ENCODE measurements at places on chromosomes 1 and 21.

DNA sequence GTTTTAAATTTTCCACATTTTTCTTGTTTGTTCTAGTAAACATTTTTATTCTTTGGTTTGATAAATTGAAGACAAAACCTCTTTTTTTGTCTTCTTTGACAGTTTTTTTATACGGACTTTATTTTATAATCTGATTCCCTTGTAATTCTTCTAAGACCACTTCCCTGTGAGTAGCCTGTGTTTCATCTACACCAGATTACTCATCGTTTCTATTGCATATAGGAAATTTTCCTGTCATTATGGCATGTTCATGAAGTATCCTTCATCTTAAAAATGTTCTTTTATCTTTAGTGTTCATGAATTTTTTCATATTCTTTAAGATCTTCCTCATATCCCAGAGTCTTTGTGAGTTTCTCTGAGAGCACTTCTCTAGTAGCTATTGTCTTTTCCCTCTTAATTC is 109.8 kb downstream of the USP25 start:
- no peak for DNase-seq

DNA sequence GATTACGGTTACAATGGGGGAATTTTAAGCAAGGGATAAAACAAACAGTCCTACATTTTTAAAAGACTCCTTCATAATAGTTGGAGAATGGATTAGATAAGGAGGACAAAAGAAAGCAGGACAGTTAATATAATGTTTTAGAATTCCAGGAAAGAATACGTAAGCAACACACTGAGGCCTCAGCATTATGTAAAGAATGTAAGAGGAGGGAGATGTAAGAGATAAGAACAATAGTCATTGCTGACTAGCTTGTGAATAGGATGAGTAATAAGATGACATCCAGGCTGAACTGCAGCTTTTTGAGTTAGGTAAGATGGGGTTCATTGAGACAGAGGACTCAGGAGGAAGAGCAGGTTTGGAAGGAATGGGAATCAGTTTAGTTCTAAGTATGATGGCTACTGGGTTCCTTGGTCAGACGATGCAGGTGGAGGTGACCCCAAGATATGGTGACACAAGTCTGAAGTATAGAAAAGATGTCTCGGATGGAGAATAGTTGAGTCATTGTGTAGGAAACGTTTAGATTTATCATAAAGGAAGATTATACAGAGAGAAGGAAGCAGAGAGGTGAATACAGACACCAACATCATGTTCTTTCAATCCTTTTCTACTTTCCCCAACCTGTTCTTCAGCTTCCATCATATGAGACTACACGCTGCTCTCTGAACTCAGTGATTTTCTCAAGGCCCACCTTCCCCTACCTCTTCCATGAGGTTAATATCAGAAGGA is 372.8 kb downstream of the PTBP2 start:
- DNase-seq, result peak; percentile 70

DNA sequence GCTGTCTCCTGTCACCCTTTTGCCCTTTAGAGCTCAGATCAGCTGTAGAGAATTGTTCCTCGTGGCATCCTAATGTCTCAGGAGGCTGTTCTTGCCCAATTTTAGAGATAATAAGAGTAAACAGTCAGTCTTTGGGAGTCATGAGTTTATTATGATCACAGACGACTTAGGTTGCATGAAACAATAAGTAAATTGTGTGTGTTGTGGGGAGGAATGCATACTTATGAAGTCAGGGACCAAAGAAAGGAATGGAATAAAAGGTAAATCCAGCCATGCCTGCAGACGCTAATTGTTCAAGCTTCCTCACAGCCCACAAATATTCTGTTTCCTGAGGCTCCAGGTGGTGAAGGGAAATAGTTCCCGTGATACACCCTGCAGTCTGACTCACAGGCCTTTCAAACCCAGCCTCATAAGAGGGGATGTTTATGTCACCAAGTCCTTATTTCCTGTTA is 897 bp downstream of the EPHX4 start:
- no peak for DNase-seq

DNA sequence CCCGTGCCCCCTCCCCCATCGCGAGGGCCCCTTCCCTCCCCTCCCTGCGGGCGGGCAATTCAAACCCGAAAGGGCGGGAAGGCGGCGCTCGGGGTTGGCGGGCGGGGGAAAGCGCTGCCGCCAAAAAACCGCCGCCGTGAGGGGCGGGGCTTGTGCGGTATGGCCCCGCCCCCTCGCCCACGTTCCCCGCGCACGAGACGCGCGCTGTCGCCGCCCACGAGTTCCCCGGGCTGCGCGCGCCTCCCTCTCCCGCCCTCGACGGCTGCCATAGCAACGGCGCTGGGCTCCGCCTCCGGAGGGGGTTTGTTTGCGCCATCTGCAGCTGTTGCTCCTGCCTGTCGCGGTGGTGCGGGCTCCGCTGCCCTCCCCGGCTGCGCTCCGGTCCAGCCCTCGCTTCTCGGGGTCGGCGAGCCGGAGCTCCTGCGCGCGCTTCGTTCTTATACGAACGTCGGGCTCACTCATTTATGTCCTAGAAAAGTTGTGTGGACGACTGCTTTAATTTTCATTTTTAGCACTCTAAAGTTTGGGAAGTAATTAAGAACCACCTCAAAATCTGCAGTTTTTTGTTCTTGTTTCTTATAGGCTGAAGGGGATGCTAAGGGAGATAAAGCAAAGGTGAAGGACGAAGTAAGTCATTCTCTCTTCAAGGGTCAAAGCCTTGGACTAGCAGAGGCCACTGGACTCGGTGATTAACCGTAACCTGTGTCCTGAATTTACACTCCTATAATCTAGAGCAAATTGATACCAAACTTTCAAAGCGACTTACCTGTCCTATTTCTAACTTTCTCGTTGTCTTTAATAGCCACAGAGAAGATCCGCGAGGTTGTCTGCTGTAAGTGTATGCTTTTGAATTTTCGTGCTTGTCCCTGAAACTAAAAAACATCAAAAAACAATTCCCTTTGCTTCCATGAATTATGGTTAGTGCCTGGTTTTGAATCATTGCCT is 933 bp downstream of the HMGN2 start:
- peak; percentile 53 for DNase-seq

DNA sequence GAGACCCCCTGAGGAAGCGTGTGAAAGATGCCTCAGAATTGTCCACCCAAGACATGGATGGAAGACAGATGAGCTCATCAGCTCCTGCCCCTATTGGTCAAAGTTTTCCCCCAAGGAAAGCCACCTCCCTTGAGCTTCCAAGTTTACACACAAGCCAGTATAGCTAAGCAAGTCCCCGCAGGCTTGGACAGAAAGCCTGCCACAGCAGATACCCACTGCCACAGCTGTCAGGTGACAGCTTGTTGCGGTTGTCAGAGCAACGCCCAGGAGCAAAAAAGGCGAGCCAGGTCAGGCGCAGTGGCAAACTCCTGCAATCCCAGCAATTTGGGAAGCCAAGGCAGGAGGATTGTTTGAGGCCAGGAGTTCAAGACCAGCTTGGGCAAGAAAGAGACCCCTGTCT is 60.9 kb upstream of the IFNAR2 start:
- no peak for DNase-seq
